ENCODE measurements at places on chromosomes 6 and 20.

GRCh38 chr6:14676977-14677781 lies 559.6 kb downstream of the CD83 start:
- DNase-seq: no peak

DNA sequence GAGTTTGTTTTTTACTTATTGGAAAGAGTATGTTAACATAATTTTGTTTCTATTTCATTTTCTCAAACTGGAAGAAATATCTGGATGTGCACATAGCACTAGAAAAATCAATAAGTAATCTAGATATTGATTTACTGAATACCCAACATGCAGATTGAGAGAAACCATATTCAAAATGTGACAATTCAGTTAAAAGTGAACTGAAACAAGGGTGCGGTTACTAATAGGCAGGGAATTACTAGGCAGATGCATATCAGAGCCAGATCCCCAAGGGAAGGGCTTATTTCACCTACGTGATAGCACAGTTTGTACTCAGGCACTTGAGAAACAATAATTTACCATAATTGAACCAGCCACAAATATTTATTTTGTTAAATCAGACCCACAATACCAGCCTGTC lies 493.1 kb upstream of the FLRT3 start:
- DNase-seq: no peak

DNA sequence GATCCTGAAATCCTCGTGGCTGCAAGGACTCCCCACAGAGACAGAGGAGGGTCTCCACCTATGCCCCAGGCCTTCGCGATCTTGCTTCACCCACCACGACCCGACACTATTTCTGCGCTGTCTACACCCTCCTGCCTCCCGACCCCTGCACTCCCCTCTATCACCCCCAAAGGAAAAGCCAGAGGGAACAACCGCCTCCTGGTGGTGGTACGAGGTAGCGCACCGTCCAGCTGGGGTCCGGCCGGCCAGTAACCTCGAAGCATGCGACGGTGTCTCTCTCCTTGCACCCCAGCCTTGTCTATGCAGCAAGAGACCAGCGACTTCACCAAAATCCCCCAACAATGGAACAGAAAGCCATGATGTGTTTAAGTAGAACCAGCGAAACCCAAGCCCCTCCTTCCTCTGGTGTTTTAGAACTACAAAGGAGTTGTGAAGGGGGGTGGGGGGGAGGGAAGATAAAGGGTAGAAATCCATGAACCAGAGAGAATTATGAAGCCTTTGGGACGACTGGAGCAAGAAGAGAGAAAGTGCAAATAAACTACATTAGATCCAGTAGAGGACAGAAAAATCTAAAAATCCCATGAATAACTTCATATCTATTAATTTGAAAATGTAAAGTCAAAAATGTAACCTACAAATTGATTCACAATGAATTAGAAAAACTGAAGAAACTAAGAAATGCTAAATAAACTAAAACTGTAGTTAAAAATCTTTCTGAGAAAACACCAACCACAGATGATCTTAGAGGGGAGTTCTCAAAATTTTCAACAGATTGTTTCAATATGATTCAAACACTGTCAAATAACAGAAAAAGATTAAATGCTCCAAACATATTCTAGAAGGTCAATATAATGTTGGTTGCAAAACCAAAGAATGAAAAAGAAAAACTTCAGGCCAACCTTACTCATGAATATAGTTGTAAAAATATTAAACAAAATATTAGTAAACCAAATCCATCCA lies 168.0 kb downstream of the CDK19 start:
- DNase-seq: no peak

DNA sequence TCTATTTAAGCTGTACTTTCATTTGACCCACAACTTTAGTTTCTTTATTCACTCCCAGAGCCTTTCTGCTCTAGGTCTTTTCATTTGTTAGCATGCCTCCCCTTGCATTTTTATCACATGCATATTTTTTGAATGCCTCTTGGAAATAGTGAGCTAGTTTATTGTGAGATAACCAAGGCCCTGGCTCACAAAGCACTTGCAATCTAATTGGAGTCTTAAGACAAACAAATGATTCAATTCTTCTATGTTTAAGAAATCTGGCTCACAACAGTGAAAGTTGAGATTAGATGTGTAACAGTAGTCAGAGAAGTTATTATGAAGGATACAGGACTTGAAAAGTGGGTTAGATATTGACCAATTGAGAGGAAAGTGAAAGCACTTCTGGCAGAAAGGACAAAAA lies 173.4 kb downstream of the MOXD1 start:
- DNase-seq: no peak

DNA sequence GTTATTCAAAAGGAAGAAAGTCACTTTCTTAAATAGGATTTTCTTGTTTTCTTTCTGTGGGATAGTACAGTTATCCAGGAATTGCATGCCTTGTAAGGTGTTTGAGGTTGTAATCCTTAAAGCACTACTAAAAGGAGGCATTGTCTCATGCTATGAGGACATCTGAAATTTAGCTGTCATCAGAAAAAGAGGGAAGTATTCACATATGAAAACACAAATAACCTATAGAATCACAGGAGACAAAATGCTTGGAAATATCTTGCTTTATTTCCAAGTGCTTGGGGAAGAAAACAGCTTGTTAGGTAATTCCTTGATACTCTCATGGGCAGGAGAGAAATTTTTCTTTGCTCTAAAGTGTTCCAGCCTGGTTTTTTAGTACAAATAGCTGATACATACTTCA lies 40.1 kb downstream of the HECA start:
- DNase-seq: peak; percentile 28

DNA sequence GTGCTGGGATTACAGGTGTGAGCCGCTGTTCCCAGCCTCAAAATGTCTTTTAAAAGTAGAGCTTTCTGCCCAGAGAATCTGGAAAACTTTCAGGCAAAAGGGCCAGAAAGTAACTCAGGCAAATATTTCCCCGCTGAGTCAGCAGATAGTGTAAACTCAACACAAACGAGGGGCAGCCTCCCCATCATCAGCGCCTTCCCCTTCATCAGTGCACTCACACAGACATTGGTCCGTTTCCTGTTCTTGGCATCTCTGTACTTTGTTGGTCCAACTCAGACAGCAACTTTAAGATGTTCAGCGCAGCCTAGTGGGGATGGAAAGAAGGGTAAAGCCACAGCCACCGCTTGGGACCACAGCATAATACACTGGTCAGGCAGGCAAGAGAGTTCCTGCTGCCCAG lies 69.5 kb downstream of the CSE1L start:
- DNase-seq: no peak

DNA sequence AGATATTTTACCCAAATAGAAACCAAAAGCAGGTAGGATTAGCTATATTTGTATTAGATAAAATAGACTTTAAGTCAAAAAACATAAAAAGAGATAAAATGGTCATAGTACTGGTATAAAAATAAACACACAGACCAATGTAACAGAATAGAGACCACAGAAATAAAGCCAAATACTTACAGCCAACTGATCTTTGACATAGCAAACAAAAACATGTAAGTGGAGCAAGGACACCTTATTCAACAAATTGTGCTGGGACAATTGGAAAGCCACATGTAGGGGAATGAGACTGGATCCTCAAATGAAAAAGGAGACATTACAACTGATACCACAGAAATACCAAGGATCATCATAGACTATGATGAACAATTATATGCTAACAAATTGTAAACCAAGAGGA lies 94.5 kb upstream of the SIRPG start:
- no peak for DNase-seq

DNA sequence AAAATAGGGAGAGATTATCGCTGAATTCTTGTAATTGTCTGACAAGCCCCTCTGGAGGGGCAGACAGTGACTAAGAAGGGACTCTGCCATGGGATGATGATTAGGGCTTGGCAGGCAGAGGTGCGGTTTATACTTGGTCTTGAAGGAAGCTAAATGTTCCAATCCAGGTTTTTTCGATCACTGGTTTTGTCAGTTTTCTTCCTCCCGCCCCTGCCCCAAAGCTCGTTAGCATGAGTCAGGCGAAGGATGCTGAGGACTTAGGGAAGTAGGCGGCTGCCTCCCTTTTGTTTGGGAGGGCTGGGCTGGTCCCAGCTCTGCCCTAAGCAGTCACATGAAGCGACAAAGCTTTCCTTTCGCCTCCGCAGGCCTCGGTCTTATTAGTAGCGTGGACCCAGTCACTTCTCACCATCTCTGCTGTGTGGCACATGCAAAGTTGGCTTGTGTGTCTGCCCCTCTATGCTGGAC lies 314.2 kb downstream of the CDC5L start:
- no peak for DNase-seq

GRCh38 chr6:130778946-130779657 lies 48.1 kb upstream of the SMLR1 start:
- DNase-seq: peak; percentile 68

DNA sequence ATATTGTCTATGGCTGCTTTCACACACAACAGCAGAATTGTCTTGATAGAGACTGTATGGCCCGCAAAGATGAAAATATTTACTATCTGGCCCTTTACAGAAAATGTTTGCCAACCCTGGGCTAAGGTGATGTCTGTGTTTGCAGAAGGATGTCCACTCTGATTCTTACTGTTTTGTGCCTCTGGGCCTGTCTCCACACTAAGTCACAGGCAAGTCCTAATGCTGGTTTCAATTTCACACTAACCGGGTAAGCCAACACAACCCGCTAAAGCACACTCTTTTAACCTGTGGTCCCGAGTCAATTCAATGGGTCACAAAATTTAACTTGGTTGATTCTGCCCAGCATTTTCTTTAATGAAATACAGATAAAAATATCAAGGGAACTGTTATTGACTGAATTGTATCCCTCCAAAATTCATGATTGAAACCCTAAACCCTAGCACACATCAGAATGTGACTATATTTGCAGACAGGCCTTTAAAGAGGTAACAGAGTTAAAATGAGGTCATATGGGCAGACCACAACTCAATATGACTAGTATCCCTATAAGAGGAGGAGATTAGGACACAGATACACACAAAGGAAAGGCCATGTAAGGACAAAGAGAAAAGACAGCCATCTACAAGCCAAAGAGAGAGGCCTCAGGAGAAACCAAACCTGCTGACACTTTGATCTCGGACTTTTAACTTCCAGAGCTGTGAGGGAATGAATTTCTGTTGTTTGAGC lies 78.4 kb downstream of the FYN start:
- DNase-seq: no peak

DNA sequence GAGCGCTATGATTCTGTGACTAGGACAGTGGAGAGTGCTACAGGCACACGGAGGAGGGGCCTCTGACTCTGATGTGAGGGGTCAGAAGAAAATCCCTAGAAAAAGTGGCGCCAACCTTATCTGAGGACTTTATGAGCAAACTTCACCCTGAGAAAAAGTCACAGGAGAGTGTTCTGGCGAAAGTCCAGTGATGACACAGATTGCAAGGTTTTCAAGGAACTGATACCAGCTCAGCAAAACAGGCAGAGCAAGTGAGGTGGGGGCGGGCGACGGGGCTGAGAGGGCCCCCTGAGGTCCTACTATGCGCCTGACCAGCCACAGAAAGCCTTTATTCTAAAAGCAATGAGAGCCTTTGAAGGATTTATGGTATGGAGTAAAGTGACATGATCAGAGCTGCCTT lies 73.3 kb downstream of the SLC22A23 start:
- peak; percentile 25 for DNase-seq

GRCh38 chr6:11407414-11407813 lies 130.1 kb upstream of the TMEM170B start:
- DNase-seq: no peak

DNA sequence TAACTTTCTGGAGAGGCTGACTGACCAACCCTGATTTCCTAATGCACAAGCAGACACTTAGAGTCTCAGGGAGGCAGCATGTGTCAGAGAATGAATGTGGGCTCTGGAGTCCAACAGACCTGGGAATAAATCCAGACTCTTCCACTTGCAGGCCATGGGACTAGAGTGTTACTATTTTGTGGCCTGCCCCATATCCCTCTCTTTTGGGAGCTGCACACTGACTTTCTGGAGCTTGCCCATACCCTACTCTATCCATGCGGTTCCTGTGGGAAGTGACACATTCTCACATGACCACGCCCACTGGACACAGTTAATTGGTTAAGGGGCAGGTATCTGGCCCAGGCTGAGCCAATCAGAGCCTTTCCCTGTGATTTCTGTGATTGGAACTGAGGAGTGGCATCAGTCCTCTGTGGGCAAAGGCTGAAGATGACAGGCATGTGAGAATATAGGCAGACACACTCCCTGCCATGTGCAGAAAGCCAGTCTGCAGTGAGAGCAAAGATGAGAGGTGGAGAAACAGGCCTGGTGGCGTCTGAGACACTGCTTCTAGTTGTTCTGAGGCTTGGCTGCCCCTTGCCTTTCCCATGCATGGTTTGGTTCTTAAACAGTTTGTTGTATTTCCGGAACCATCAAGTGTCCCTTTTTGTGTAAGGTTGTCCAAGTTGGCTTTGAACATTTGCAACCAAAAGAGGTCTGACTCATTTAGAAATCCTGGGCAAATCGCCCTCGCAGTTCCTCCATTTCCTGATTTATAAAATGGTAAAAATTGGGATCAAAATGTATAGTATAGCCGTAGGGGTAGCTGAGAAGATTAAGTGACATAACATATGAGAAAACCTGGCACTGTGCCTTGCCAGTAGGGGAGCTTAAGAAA lies 125.6 kb downstream of the CDC5L start:
- peak; percentile 44 for DNase-seq

DNA sequence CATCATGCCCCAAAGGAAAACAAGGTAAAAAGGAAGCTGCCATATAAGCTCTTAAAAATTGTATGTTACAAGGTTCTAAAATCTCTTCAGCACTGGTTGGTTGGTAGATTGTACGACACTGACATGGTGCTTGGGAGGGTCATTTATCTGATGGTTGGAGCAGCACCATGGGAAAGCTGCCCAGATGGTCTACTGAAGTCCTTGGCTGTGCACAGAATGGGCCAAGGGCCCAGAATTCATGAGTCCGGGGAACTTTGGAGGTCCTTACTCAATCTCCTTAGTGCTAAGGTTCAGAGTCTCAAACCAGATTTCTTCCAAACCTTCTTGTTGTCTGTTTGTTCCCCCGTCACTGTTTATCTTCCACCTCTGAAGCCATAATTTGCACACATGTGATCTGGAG lies 314.4 kb downstream of the ESR1 start:
- no peak for DNase-seq

DNA sequence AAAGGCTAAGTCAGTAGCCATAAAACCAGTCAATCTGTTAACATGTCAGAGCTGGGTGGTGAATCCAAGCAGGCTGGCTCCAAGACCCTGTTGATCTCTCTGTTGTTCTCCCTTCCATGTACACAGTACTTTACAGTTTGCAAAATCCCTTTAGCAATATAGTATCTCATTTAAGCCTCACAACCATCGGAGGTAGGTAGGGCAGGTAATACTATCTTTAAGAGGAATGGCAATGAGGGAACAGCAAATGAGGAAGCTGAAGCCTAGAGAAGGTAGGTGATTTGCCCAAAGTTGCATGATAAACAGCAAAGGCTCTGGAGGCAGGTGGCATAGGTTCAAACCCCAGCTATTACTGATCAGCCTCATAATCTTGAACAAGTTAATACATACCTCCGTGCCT lies 34.7 kb upstream of the ARFGEF2 start:
- DNase-seq: no peak
